ENCODE measurements at places on chromosomes 13 and 19.

- DNase-seq = no peak
These were observed 6.0 kb downstream of the ACP4 start for GRCh38 chr19:50796128-50796633.

DNA sequence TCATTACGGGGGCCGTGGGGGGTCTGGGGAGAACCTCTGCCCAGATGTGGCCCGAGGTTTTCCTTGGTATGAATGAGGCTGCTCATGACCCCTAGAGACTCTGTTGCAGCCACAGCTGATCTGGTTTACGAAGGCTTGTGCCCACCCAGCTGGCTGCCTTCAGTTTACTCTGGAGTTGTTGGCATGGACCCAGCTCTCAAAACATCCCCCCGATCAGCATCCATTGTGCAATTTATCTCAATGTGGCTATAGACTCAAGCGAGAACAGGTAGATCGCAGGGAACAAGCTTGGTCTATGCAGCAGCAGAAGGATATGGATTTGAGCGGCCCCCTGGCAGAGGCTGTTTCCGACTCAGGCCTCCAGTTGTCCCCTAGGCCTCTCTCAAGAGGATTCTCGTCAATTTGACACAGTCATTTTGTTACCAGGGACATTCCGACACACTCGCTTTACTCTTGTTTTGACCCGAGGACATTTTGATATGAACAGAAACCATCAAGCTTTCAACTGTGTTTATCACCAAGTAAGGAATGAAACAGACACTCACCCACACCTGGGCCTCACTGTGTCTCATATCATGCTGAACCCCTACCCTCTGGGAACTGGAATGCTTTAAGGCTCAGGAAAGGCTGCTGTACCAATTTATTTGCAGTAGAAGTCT lies 161.5 kb downstream of the KATNAL1 start:
- no peak for DNase-seq

DNA sequence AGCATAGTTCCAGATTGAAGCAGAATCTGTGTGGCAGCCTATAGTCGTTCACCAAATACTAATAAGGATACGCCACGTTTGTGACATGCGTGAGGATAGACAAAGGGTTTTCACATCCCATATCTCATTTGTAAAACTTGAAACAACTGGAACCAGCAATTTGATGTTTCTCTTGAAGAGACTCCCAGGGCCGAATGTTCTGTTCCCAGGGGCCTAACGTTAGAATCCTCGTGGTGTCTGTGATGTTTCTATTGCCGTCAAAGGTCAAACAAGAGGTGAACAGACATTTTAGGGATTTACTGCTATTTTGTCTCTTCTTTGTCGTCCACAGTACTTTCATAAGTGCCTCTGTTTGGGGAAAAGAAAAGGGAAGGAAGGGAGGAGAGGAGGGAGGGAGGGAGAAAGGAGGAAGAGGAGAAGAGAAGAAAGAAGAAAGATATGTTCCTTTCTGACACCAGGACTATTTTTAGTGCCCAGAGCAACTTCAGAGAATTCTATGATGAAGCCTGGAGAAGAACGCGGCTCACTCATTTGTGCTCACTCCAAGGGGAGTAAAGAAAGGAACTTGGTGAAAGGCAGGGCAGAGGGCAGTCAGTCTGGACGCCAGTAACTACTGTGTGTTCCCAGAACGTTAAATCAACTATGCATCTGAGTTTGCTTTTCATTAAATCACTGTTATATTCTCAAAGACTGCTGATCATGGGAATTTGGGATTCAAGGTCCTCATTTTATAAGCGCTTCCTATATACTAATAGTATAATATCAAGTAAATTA lies 154.5 kb downstream of the DCT start:
- DNase-seq = no peak

GRCh38 chr13:47215736-47216135 lies 318.9 kb upstream of the HTR2A start:
- no peak for DNase-seq

DNA sequence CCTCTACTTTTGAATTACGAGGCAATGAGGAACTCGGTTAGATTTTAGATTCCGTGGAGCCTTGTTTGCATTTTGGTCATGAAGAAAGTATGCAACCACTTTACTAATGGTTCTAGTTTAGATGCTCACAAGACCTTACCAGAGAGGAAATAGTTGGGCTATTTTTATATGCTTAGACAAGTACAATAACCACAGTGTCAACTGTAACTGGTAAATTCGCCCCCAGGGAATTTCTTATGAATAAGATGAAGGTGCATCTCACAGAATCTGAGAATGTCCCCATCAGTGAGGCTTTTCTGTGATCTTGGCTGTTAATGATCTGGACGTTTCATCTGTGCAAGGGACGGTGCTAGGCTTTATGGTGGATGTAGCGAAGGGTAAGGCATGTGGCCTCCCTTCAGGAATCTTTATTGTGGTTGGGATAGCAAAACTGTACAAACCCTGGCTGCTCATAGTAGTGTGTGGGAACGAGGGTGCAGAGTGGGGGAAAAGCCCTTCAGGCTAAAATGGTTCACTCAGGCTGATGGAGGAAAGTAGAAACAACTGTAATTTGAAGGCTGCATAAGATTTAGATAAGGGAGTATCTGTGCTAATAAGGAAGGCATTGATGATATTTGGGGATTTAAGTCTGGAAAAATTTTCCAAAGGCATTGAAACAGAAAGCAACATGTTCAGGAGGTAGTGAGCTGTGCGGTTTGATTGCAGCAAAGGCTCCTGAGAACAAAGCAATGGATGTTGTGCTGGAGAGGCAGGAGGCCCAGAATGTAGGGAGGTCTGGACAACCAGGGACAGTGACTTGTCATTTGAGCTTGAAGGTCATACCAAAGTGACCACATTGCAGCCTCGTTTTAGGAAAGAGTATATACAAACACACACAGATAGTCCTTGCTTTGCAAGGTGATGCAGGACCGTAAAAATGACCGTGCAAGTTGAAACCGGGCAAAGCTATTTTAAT lies 28.4 kb downstream of the UBAC2 start:
- DNase-seq = no peak

- DNase-seq = no peak
These were observed 88.3 kb downstream of the COL4A1 start for GRCh38 chr13:110218581-110219201.
